ENCODE measurements at places on chromosomes 11 and 22.

DNA sequence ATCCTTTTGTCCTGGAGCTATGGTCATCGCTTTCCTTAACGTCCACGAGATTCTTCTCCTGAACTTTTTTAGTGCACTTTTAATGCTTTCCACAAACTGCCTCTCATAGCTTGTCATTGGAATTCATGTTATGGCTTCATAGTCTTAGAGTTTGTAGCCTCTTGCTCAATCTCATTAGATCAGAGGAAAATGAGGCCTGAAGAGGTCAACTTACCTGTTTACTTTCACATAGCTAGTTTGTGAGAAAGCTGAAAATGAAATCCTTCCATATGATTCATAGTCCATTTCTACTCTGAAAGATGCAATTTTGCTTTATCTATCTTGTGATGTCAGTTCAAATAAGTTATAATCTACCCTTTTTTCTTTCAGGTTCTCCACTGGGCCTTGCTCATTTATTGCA is 1747.2 kb upstream of the RAG2 start:
- DNase-seq: no peak

GRCh38 chr22:31504282-31504681 is 7.9 kb downstream of the SFI1 start:
- no peak for DNase-seq

GRCh38 chr11:13303668-13304649 is 26.4 kb downstream of the BMAL1 start:
- no peak for DNase-seq

DNA sequence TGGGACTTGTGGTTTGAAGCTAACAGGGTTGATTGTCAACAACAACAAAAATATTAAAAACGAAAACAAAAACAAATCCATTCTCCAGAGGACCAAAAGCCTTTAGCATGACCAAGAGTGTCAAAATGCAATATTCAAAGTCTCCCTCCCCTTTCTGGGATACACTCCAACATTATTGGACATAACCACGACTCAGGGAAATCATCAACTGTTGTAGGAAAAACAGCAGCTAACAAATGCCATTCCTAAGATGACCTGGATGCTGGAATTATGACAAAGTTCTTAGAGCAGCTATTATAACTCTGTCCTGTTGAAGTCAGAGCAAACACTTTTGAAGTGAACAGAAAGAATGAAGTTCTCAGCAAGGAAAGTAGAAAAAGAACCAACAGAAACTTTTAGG is 143.0 kb downstream of the TMEM135 start:
- no peak for DNase-seq

DNA sequence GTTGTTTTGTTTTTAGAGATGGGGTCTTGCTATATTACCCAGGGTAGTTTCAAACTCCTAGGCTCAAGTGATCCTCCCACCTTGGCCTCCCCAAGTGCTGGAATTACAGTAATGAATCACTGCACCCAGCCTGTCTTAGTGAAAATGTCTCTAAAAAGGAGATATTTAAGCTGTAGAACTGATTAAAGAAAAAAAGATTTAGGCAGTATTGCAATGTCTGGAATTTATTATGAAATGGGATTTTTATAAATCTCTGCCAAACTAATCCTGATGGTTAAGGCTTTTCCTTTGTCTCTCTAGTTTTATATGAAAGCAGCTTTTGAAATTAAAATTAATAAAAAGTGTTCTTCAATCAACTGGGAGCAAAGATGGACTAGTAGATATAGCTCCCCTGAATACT is 2.1 kb downstream of the PLAAT3 start:
- no peak for DNase-seq

- DNase-seq: no peak
Measured at GRCh38 chr11:24043842-24044241, 453.0 kb upstream of the LUZP2 start.

DNA sequence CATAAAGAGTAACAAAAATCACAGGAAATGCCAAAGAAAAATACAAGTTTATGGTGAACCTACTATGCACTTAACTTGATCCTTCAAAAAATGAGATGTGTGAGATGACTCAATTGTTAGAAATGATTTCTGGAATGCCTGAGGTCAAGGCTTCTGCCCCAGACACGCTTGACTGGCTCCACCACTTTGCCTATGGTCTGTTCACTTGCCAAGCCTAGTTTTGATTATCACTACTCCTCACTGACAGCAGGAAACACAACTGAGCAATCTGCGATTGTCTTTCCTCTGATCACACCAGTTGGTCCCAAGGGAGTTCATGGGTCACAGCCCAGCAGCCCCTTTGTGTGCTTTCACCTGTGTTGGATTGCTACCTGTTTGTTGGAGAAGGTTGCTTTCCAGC is 20.6 kb upstream of the PRDM10 start:
- DNase-seq: no peak

DNA sequence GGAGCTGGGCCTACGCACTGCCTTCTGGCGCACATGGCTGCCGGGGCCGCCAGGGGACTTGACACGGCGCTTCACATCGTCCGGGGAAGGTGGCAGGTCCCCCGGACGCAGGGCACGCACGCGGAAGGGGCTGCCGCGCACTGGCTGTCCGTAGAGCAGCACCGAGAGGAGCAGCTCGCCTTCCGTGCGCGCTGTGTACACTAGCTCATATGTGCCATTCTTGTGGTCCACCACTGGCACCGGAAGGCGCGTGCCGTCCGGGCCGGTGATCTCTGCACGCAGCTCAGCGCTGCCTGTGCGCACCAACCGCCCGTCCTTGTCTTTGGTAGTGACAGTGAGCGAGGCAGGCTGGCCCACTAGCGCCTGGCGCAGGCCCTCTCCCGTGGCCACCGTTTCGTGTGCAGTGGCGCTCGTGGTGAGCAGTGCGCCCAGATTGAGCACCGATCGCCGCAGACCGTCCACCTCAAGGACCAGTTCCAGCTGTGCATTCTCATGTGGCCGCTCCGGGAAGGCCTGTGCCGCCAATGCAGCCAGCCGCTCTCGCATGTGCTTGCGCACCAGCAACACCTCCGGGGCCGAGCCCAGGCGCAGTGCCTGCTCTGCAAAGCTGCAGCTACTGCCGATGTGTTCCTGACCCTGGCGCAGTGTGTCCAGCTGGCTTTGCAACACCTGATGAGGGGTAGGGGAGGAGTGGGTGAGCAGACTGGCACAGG is 15.7 kb upstream of the HPX start:
- no peak for DNase-seq

DNA sequence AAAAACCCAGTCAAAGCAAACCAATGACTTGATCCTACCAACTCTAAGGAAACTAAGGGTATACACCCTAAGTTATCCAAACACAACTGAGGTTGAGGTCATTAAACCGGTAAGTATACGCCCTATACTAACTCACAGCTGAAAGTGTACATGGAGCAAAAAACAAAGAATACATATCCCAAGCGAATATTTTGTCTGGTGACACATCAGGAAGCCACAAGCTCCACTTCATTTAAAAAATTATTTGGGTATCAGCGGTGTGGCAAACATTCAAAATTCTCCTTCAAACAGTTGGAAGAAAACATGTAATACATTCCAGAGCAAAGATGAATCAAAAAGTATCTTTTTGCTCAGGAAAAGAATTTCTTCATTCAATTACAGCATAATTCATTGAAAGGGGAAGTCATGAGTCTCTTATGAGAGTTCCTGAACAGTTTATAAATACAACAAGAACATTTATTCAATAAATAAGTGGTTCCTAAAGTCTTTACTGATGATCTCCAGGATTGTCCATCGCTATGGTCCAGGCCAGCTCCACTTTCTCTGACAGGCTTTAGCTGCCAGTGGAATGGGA is 4.5 kb upstream of the JAML start:
- no peak for DNase-seq
